NCI-H1092 (cell line): ENCODE measurements at places on chromosomes 3 and 15.

DNA sequence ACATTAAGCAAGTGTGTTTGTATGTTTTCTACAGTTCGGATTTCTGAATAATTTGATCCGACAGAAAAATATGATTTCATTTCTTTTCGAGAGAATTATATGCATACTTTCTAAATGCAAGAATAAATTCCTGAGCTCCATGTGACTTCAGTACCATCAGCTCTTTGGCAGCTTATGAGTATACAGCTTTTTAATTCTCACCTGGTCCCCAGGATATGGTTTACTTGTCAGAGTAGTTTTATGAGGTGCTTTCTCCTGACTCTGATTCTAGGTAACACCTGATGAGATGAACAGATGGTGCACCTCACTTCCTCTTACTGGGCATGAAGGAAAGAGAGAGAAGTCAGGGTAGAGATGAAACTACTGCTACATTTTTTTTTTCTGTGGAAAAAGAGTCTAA is 3.1 kb downstream of the HGD start:
- DNase-seq = no peak

GRCh38 chr3:49803465-49804140 is 542 bp downstream of the INKA1 start:
- no peak for DNase-seq

GRCh38 chr3:107411056-107411455 is 33.8 kb downstream of the CCDC54 start:
- no peak for DNase-seq

DNA sequence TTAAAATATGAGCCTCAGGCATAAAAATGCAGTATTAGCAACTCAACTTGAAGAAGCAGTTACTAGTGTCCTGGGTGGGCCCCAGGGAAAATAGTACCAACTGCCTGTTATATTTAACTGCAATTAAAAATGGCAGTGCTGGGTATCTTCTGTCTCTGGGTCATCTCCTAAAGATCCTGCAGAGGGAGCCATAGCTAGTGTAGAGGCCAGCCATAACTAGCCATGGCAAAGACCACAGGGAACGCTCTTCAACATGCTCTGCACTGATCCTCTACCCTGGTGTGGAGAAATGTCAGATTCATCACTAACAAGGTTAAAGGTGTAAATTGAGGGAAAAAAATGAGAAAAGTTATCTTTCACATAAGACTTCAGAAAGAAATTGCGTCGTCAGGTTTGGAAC is 181.3 kb downstream of the SNRPN start:
- DNase-seq = no peak

DNA sequence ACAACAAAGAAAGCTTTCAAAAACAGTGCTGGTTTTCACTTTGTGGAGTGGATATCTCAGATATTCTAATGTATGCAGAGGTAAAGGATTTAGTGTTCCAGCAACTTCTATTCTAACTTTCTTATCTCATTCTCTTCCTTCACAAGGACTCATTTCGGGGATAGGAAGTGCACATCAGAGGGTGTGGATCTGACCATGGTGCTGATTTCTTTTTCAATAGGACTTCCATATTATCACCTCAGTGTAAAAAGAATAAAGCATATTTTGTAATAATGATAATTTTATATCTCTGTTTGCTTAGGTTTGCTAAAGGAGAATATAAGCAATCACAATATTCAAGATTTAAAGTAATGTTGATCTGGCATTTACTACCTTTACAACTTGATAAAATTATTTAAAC is 12.5 kb upstream of the CADM2 start:
- no peak for DNase-seq

DNA sequence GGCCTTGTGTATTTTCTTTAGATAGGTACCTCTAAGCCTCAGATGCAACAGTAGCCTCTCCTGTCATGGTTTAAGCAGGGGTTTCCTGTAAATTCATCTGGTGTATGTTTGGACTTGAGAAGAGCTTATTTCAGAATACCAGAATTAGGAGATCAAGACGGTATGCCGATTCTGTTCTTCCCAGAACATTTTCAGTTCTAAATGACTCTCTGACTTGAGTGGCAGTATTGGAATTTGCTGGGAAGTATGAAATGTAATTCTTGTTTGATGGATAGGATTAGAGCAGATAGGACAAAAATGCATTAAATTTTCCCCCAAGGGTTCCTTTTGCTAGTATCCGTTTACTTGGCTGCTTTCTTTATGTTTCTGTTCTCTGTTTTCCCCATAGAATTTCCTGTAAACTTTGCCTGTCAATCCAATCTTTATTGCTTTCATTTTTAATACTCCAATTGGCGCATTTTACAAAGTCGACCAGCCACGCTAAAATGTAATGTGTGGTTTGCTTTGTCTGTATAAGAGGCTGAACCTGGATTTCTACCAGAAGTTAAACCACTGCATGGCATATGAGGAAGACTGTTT is 612.2 kb downstream of the RBMS3 start:
- no peak for DNase-seq

GRCh38 chr3:63532521-63532920 is 120.0 kb upstream of the SNTN start:
- no peak for DNase-seq

DNA sequence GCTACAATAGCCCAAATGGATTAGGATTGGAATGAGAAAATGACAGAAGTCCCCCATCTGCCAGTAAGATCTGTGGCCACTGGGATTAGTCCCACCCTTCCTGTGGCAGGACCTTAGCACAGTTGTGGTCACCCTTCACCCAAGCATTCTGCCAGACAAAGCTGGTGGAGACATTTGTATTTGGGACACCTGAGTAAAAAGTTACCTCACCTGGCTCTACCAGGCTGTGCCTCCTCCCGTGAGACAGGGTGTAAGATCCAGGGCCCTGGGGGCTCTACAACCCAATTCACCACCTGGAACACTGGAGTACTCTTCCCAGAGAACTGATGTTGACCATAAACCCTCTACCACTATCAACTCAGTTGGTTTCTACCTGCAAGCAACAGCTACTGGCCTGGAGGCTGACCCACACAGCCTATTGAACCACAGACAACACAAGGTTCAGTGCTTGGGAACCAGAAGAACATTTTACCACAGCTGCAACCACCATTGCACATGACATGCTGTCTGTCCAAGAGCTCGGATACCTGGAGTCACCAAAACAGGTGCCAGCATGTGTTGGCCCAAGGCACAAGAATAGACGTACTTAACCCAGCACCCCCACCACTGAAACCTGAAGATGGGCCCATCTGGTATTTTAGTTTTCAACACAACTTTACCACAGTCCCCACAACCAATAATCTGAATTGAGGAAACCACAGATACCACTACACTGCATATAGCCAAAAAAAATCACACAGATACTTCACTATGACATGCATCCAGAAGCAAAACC is 1686.7 kb downstream of the SI start:
- DNase-seq = no peak

GRCh38 chr3:101687142-101687931 is 819 bp upstream of the RPL24 start:
- DNase-seq = no peak

DNA sequence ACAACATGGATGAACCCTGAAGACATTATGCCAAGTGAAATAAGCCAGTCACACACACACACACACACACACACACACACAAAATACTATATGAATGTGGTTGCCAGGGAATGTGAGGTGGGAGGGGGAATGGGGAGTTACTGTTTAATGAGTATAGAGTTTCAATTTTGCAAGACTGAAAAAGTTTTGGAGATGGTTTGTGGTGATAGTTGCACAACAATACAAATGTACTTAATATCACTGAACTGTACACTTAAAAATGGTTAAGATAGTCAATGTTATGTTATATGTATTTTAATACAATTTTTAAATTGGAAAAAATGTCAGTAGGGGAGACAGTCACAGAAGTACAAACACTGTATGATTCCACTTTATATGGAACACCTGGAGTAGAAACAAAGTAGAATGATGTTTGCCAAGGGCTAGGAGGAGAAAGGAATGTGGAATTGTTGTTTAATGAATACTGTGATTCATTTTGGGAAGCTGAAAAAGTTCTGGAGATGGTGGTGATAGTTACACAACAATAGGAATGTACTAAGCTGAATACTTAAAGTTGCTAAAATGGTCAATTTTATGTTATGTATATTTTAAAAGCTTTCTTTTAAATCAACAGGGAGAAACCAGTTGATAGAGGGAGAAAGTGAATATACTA is 76.6 kb downstream of the RPL39L start:
- DNase-seq = no peak
